Heart left ventricle (tissue), 16 donors: ENCODE measurements at places on chromosomes 1 and 21. TPM values are rescaled to one million over a fixed set of nuclear protein-coding genes. Genes with fewer than 3 reads are reported as not detected.

- no peak for DNase-seq
- H3K4me3 ChIP-seq: no peak overlapping the region
- H3K36me3 ChIP-seq: no peaks in the 10 kb centered on the region
- H3K4me1 ChIP-seq: no peaks in the 10 kb centered on the region
- no peak overlapping the region for H3K27ac ChIP-seq
- H3K27me3 ChIP-seq: no peaks in the 10 kb centered on the region
Measured at GRCh38 chr1:232211149-232211548, 418.8 kb downstream of the SIPA1L2 start.

DNA sequence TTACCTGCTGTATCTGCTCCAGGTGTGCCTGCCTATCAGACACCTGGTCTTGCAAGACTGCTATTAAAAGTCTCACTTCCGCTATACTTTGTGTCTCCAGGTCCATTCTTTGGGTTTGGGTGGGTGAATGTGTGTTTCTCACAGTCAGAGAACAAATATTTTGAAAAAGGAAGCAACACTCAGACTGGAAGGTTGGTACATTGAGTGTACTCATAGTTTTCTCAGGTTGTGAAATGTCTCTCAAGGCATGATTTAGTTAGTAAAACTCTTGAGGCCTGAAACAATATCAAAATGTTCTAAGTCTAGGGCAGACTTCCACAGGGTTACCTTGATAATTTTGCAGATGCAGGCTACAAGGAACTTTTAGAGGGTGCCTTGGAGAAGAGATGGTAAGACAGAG is 429.9 kb upstream of the ZRANB2 start:
- no peaks in the 10 kb centered on the region for H3K4me1 ChIP-seq
- no peak overlapping the region for H3K4me3 ChIP-seq
- no peak for DNase-seq
- H3K36me3 ChIP-seq: no peaks in the 10 kb centered on the region
- H3K27ac ChIP-seq: no peak overlapping the region

DNA sequence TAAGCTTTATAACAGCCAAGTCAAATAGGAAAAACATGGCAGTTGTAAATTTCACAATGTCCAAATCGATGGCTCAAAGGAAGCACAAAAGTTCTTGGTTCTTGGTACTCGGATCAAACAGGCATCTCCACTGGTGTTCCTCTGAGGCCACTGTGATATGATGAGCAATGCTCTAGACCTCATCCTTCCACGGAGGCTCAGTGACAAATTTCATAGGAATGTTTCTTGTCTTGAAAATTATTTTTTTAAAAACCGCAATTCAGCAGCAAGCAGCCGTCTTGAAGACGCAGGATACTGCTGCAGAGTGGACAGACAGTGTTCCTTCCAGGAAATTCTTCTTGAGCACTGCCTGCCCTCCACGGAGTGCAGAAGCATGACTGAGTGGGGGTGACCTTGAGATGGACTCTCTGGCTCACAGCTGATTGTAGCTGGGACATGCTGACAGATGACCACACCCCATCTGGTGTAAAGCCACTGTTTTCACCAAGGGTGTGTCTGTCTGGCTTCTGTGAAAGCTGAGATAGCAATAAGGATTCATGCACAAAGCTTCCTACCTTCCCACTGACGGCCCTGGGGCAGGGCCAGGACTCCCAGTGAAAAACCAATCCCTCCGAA is 61.9 kb downstream of the TIAM1 start:
- H3K4me1 ChIP-seq: peaks cover 7% of the 10 kb centered on the region
- no peaks in the 10 kb centered on the region for H3K36me3 ChIP-seq
- H3K4me3 ChIP-seq: no peak overlapping the region
- H3K27me3 ChIP-seq: no peaks in the 10 kb centered on the region
- DNase-seq: peak; percentile 33
- H3K27ac ChIP-seq: no peak overlapping the region

DNA sequence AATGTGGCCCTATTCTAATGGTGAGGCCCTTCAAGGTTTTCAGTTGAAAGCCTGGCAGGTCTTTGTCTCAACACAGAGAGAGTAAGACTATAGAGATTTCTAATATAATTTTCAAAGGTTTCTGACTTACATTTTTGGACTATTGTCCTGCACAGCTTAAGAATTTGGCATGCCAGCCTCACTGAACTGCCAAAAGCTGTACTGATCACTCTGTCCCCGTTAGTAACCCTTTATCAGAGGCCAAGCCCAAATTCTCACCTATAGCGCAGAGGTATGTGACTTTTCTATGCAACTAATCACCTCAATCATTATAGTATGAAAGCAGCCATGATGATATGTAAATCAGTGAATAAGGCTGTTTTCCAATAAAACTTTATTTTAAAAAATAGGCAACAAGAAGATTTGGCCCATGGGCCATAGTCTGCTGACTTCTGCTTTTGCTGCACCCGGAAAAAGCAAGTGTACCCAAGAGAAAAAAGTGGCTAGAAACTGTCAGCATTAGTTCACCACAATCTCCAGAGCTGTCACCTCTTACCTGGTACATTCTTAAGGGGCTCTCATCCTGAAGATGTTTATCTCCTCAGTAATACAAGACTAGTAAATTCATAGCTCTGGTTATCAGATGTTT is 85.4 kb downstream of the PIGK start:
- no peaks in the 10 kb centered on the region for H3K27me3 ChIP-seq
- H3K36me3 ChIP-seq: no peaks in the 10 kb centered on the region
- H3K27ac ChIP-seq: no peak overlapping the region
- H3K4me1 ChIP-seq: no peaks in the 10 kb centered on the region

DNA sequence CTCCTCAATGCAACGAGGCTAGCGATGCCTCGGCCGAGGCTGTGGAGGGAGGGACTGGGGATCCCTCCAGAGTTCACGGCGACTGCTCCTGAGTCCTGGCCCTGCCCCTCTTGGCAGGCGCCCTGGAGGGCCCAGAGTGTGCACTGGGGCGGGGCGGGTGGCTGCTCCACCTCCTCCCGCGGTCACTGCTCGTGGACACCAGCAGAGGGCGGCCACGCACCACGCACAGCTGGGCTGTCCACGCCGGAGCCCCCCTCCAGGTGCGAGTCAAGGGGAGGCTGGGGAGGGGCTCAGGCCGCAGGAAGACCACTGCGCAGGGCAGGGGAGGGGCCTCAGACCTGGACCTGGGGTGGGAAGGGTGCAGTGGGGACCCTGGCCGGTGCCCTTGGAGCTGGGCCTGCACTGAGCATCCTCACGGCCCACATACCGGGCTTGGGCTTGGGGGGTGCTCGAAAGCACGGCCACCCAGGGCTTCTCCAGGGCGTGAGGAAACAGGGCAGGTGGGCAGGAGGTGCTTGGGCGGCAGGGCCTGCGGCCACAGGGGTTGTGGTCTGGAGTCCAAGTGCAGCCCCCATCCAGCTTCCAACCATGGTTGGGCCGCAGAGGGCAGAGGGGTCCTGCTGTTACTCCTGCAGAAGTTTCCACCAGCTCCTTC is 20.6 kb upstream of the TTC34 start:
- no peaks in the 10 kb centered on the region for H3K27me3 ChIP-seq
- DNase-seq: peak; percentile 71
- no peaks in the 10 kb centered on the region for H3K36me3 ChIP-seq

GRCh38 chr1:172671591-172671990 is 12.7 kb downstream of the FASLG start:
- DNase-seq: no peak
- no peaks in the 10 kb centered on the region for H3K27me3 ChIP-seq
- no peak overlapping the region for H3K27ac ChIP-seq
- no peaks in the 10 kb centered on the region for H3K36me3 ChIP-seq
- H3K4me1 ChIP-seq: no peaks in the 10 kb centered on the region

DNA sequence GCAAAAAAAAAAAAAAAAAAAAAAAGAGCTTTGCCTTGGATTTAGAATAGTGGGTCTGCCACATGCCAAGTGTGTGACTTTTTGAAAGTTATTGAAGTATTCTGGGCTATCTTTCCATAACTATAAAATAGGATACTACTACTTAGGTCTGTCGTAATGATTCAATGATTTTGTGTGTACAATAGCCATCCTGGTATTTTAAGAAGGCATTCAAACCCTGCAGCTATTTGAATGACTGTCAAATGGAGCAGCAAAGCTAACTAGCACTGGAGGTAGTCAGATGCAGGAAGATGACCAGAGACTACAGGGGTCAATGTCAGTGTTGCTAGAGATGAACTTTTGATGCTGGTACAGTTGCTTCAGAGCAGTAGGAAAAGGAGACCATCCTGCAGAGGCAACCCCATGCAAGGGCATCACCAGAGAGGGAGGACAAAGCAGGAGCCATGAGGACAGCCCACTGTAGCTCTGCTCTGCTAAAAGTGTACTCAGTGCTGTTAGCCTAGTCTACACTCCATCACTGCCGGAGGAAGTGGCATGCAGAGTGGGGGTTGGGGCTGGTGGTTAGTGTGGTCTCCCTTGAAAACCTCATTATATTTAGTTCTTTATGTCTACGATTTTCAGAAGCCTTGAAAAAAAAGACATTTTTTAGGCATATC is 29.0 kb downstream of the DUSP10 start:
- no peaks in the 10 kb centered on the region for H3K36me3 ChIP-seq
- DNase-seq: no peak
- no peaks in the 10 kb centered on the region for H3K27me3 ChIP-seq

DNA sequence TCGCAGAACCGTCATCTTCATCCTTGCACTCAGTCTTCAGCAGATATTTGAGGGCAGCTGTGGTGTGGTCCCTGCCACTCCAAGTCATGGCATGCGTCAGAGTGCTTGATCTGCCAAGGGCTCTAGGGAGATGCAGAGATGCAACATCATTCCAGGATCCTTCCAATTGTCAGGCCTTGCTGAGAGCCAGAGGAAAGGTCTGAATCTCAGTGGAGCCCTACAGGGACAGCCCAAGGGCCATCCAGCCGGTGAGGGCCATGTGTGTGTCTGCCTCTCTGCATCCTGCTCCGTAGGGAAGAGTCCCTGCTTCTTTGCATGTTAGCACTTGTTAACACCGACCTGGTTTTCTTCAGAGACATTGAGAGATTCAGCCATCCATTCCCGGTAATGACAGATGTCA is 17.6 kb downstream of the MAPKAPK2 start:
- peaks cover 99% of the 10 kb centered on the region for H3K4me1 ChIP-seq
- no peaks in the 10 kb centered on the region for H3K36me3 ChIP-seq
- DNase-seq: no peak
- H3K27ac ChIP-seq: no peak overlapping the region

GRCh38 chr21:45026066-45026745 is 48.2 kb upstream of the ADARB1 start:
- H3K4me3 ChIP-seq: no peak overlapping the region
- H3K4me1 ChIP-seq: no peaks in the 10 kb centered on the region
- DNase-seq: no peak
- H3K36me3 ChIP-seq: no peaks in the 10 kb centered on the region

DNA sequence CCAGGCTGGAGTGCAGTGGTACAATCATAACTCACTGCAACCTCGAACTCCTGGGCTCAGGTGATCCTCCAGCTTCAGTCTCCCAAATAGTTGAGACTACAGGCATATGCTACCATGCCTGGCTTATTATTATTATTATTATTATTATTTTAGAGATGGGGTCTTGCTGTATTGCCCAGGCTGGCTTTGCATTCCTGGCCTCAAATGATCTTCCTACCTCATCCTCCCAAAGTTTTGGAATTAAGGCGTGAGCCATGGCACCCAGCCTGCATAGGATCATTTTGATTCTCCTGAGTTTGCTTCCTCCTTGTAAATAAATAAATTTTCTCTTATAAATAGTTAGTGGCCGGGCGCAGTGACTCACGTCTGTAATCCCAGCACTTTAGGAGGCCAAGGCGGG is 6.2 kb downstream of the DDI2 start:
- DNase-seq: no peak
- H3K36me3 ChIP-seq: peaks cover 2% of the 10 kb centered on the region
- H3K27ac ChIP-seq: no peak overlapping the region
- peaks cover 19% of the 10 kb centered on the region for H3K4me1 ChIP-seq
- no peaks in the 10 kb centered on the region for H3K27me3 ChIP-seq

- no peak overlapping the region for H3K27ac ChIP-seq
- no peaks in the 10 kb centered on the region for H3K36me3 ChIP-seq
- no peaks in the 10 kb centered on the region for H3K4me1 ChIP-seq
- no peaks in the 10 kb centered on the region for H3K27me3 ChIP-seq
- no peak overlapping the region for H3K4me3 ChIP-seq
Measured at GRCh38 chr1:66140072-66140471, 347.4 kb downstream of the PDE4B start.

DNA sequence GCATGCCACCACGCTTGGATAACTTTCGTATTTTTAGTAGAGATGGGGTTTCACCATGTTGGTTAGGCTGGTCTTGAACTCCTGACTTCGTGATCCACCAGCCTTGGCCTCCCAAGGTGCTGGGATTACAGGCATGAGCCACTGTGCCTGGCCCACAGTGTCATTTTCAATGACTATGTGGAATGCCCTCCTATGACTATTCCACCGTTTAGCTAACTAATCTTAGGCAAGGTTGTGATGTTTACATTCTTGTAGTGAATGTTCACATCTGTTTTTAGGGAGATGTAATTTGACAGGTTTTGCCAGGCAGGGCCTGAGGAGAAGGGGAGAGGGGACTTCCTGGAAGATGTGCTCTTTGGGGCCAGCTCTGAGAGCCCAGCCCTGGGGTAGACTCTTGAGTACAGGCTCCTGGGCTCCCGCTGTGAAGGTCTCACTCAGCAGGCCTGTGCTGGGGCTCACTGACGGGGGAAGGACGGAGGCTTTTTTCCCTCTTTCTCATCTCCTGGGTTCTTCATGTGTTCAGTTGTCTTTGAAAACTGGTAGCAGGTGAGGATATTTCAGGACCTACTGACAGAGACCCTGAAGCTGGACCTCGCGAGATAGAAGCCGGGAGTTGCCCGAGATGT is 13.2 kb downstream of the COQ8A start:
- no peak overlapping the region for H3K27ac ChIP-seq
- peaks cover 31% of the 10 kb centered on the region for H3K4me1 ChIP-seq
- H3K27me3 ChIP-seq: no peaks in the 10 kb centered on the region
- no peak overlapping the region for H3K4me3 ChIP-seq
- H3K36me3 ChIP-seq: peaks cover 10% of the 10 kb centered on the region
- DNase-seq: no peak

DNA sequence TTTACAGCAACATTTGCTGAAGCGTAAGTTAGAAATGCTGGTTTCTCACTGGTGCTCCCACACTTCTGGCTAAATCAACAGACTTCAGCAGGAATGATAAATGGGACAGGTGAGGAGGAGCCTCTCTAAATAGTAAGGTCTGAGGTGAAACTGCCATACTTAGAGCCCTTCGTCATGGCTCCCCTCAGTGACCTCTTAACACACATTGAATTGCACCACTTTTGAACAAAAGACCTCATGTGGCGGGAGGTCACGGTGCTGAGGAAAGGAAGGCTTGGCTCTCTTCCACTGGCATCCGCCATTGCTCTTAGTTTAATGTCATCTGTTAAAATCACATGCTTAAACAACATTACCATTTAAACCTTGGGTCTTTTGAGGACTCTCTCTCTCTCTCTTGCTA is 3.4 kb downstream of the MAP3K7CL start:
- no peak overlapping the region for H3K27ac ChIP-seq
- peaks cover 3% of the 10 kb centered on the region for H3K4me1 ChIP-seq
- no peaks in the 10 kb centered on the region for H3K27me3 ChIP-seq
- H3K36me3 ChIP-seq: no peaks in the 10 kb centered on the region
- DNase-seq: no peak

Gene OR10J1
- total RNA-seq: not detected

Gene MAB21L3
- total RNA-seq: 0.08 TPM

Gene ILF2
- 71.3 TPM for total RNA-seq

Gene SPRR4
- not detected for total RNA-seq

Gene PCP4L1
- 0.56 TPM for total RNA-seq

Gene MRPS21
- 52.1 TPM for total RNA-seq

Gene DYRK1A
- total RNA-seq: 59.3 TPM

Gene RGSL1
- total RNA-seq: not detected

Gene AQP10
- 0.23 TPM for total RNA-seq

Gene CLCA2
- not detected for total RNA-seq

Gene DNAJC6
- 8.1 TPM for total RNA-seq

Gene THEMIS2
- 11.2 TPM for total RNA-seq

Gene KRTAP21-2
- total RNA-seq: not detected

Gene F13B
- not detected for total RNA-seq

Gene MATN1
- total RNA-seq: not detected

Gene UBL4B
- total RNA-seq: not detected
